HS-27A (cell line): ENCODE measurements at places on chromosomes 4 and X.

- no peak for DNase-seq
Measured at GRCh38 chr4:25477221-25477620, 100.2 kb downstream of the ANAPC4 start.

GRCh38 chr4:24729119-24729730, 66.1 kb upstream of the SOD3 start:
- no peak for DNase-seq

GRCh38 chr4:155722816-155723499, 35.9 kb upstream of the GUCY1B1 start:
- no peak for DNase-seq

GRCh38 chr4:125787707-125788106, 473.0 kb downstream of the FAT4 start:
- no peak for DNase-seq

- no peak for DNase-seq
Measured at GRCh38 chr4:77040854-77041725, 34.7 kb downstream of the CCNI start.

GRCh38 chrX:18616688-18617406, 55.1 kb downstream of the RS1 start:
- DNase-seq, result no peak

GRCh38 chrX:51894697-51895336, 1.4 kb downstream of the MAGED1 start:
- no peak for DNase-seq

DNA sequence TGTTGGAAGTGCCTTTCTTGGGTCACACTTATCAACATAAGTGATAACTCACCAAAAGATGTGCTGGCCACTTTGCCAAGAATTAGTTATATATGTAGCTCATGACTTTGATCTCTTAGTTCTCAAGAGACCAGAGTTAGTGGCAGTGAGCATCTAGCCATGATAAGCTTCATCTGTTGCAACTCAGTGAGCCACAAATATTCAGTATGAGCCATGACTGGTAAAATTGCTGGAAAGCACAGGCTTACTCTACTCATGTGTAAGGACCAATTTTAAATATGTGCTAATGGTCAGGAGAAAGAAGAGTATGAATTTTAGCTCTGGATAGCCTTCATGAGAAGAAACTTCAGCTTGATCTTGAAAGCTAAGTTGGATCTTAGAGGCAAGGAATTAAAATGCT, 59.4 kb upstream of the TLL1 start:
- no peak for DNase-seq

DNA sequence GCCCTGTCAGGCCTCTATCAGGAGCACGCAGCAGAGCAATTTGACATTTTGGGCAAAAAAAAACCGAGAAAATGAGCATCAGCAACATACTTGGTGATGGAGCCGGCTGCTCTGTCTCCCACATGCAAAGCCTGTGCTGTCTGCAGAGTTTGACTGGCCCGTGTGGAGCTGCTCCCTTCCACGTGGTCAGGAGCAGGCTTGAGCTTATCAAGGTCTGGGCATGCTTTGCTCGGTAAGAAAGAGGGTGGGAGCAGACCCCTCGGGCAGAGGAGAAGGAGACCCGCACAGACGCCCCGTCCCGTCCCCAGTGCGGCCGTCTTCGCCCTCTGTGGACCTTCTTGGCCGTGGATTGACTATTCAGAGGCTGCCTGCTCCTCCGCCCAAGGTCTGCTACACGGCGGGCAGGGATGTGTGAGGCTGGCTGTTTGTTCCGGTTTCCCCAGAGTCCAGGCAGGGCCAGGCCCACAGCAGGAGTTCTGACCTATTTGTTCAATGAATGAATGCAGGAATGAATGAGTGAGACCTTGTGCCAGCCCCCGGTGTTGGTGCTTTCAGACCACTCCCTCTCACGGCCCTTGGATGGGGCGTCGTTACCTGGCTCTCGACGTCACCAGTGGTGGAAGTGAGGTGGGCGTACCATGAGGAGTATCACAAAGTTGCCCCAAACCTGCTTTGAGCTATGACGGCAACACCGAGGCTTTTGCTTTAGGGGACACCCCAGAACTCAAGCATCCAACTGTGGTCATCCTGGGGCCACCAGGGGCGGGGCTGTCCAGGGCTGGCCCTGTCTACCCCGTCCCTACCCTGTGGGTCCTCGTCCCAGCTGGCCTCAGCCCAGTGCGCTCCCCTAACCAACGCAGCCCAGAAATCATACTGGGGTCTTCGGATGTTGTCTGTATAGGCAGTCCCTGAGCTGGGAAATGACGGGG, 54.7 kb upstream of the ADRA2C start:
- DNase-seq, result no peak

GRCh38 chr4:1601533-1601835, 82.6 kb downstream of the FAM53A start:
- no peak for DNase-seq

GRCh38 chr4:169933531-169933930, 92.7 kb downstream of the MFAP3L start:
- no peak for DNase-seq
